Amygdala (tissue), 56 donors: ENCODE measurements at places on chromosomes 5 and 9.

DNA sequence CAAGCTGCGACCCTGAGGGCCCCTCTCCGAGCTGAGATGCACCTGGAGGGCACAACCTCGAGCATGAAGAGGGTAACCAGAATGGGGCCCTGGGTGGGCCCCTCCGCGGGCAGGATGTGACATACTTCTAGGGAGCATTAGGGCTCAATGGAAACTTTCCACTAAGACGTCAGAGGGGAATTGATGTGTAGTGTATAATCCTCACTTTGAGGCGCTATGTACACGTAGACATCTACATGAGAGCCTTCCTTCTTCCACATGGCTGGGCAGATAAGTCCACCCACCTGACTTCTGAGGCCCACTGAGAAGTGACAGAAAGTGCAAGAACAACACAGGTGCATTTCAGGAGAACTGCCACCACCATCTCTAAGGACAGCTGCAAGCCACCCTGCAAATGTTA, 61.0 kb downstream of the DAP start:
- no peak for DNase-seq

DNA sequence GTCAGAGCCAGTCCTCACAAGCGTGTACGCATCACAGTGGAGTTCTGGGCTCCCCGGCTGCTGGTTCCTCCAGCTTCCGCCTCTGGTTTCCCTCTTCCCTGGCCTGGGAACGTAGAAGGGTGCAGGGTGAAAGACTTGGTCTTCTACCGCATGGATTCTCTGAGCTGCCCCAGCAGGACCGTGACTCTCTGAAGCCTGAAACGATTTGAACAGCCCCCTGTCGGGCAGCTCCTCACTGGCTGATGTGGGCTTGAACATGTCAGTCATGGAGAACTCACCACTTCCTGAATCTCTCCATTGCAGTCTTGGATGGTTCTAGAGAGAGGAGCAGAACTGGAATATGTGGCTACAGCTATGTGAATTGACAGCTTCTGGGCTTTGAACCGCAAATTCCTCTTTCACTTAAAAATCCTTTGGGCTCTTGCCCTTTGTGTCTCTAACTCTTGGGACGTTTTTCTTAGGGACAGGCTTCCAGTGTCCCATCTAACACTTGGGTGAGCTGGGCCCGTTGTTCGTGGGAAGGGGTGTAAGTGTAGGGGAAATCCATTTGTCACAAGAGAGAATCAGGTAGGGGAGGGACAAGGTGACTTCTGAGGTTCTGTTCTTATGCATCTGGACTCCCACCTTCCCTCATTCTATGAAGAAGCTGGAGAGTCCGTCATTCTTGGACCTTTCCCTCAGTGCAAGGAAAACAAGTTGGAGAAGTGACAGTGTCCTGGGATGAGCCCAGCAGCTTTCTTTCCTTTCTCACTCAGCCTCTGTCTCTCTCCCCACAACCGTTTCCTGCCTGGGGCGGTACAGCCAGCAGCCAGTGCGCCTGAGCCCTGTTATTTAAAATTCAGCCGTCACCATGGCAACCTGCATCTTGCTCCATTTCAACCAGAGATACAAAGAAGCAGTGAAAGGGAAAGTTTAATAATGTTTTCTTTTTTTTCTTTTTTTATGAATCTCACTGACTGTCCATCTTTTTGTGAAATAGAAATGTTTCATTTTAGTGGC, 84.7 kb downstream of the PTTG1 start:
- peak; percentile 47 for DNase-seq

GRCh38 chr9:34809504-34810186, 99.7 kb upstream of the CCL21 start:
- no peak for DNase-seq

- DNase-seq: no peak
Measured at GRCh38 chr9:22026696-22027095, 17.6 kb upstream of the CDKN2B start.

DNA sequence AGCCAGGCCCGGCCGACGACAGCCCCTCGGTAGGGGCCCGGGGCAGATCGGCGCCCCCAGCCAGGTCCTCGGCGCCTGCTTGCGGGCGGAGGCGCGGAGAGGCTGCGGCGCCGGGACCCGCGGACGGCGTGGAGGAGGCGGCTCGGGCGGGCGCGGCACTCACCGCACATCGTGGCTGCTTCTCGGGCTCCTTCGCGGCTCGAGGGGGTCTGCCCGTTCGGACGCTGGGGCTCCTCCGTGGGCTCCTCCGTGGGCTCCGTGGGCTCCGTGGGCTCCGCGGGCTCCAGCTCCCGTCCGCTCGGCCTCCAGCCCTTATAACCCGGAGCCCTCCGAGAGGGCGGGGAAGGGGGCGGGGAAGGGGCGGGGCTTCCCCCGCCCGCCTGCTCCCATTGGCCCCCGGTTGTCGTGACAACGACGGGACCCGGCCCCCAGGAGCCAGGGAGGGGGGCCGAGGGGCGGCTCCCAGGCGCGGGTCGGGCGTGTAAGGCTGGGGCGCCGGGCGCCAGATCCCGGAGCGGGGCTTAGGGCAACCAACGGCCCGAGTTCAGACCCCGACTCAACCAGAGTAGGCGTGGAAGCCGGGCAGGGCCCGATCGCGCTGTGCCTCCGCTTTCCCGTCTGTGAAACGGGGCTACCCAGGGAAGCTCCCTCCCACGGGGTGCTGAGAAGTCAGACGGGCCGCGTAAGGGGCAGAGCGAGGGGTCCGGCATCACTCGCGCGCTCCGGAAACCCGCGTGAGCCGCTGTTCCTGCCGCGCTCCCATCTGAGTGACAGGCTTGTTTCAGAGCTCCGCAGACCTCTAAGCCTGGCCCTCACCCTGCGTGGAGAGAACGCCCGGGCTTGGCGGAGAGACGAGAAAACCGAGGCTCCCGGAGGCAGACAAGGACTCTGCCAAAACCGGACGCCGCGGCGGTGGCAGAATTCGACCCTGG, at the start of gene GFPT2:
Gene GFPT2, minus strand, starts transcription at position 289 of the 932 bp plus-strand sequence. Its CDS starts 119 bp downstream, at position 170.
- peak; percentile 63 for DNase-seq

GRCh38 chr5:73835726-73836125, 209.7 kb downstream of the ARHGEF28 start:
- no peak for DNase-seq

DNA sequence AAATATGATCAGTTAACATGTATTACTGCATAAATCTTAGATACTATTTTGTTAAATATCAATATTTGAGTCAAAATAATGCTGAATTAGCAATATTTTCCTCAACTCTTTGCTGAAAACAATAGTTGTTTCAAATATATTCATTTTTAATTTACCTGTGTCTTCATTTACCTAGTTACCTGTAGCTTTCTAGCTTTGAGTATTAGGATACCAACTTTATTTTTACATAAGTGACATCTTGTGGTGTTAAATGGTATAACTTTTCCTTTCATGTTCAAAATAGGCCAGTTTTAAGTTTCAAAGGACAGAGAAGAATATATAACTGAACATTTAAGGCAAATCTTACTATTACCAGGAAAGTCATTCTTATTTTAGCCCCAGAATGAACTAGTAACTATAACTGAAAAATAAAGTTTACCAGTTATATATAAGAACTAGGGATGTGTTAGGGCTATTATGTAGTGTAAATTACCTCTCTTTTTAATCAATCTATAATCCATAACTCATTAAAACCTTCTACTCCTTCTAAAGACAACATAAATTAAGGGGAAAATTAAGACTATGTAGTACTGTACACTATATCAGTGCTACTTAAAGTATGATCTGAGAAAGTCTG, 25.3 kb downstream of the AP3B1 start:
- no peak for DNase-seq

DNA sequence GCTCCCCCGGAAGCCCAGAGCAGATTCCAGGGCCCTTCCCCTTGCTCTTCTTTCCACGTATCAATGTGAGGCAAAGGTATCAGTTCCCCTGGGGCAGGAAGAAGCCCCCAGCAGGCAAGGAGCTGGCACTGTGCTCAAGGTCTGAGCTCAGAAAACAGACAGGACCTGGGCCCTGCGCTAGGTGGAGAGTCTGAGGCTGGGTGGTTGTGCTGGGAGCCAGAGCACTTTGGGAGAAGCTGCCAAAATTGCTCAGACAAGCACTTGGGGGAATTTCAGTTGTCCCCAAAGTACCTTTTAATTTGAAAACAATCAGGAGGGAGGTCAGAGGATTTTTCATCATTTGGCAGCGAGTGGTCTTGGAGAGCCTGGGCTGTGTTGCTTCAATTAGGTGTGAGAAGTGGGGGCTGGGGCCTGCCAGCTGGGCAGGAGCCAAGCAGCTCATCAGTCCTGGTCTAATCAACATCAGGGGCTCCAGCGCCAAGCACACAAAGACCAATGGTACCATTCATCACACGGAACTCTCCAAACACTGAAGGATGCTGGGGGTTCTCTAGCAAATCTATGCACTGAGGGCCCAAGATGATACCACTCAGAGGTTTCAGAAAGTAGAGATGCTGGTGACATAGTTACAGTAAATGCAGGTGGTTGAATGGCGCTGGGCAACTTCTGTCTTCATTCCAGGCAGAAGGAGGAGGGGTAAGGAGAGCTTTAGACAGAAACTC, 176.5 kb downstream of the SNX18 start:
- no peak for DNase-seq

GRCh38 chr9:92616655-92617111, 53.2 kb downstream of the IPPK start:
- no peak for DNase-seq

DNA sequence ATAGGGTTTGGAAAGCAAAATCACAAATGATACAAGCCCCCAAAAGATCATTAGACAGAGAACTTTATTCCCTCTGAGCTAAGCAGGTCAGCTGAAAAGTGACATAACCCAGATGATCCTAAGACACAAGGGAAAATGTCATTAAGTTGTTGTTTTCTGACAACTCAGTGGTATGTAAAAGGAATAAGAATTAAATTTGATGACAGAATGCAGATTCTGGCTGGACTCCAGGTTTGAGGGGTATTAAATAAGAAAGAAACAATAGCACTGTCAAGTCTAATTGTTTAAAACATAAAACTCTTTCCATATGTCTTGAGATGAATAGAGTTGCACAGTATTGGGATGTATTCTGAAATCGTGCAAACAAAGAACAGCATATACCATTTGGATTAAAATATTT, 429.9 kb downstream of the CAAP1 start:
- DNase-seq: no peak

DNA sequence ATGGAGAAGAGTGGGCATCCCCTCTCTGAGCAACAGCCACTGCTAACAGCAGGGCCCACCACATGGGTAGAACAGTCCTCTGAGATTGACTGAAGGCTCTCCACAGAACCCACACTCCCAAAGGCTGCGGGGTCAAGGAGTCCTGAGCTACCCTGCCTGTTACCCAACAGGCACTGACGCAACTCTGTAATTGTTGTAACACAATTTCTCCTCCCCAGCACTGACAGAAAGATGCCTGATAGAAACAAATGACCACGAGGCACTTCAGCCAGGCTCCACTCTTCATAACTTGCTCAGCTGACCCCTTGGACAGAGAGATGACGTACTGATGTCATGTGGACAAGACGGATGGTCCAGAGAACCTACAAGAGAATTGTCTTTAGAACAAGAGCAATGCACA, 220.7 kb downstream of the SPOCK1 start:
- DNase-seq: no peak

DNA sequence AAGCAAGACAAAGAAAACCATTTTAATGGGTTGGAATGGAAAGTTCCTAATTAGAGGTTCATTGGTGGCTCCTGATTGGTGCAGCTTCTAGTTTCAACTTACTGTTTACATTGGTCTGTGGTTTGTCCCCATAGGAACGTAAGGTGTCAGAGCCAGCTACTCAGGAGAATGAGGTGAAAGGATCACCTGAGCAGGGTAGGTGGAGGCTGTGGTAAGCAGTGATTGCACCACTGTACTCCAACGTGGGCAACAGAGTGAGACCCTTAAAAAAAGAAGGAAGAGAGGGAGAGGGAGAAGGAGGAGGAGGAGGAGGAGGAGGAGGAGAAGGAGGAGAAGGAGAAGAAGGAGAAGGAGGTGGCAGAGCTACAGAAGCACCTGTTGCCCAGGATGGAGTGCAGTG, 30.4 kb downstream of the KCNIP1 start:
- DNase-seq: no peak

DNA sequence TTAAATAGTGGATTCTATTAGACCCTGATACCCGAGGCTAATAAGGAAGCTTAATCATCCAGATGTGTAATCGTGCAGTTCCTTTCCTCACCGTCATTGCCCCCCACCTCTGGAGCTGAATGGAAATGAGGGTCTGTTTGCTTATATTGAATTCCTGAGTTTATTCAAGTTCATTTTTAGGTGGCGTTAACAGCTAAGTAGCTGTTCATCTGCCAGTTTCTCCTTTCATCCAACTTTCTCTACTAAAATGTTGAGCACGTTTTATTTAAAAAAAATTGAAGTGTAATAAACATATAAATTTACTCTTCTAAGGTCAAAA, 291.0 kb downstream of the DOCK8 start:
- no peak for DNase-seq

DNA sequence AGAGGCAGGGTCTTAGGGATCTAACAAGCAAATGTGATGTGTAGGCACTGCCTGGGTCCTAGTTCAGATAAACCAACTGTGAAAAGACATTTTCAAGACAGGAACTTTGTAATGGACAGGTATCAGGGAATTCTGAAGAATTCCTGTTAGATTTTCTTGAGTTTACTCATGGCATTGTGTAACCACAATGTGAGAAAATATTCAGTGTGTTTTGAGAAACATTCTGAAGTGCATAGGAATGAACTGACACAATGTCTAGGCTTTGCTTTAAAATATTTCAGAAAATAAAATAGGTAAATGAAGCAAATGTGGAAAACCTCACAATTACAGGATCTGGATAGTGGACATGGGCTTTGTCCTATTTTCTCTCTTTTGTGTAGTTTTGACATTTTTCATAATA, 15.2 kb upstream of the AFAP1L1 start:
- DNase-seq: no peak

GRCh38 chr5:140072812-140073211, 29.7 kb upstream of the NRG2 start:
- DNase-seq: no peak

GRCh38 chr5:59588922-59589321, 304.6 kb downstream of the PDE4D start:
- DNase-seq: no peak

- no peak for DNase-seq
Measured at GRCh38 chr5:168765551-168766425, 186.6 kb upstream of the PANK3 start.

DNA sequence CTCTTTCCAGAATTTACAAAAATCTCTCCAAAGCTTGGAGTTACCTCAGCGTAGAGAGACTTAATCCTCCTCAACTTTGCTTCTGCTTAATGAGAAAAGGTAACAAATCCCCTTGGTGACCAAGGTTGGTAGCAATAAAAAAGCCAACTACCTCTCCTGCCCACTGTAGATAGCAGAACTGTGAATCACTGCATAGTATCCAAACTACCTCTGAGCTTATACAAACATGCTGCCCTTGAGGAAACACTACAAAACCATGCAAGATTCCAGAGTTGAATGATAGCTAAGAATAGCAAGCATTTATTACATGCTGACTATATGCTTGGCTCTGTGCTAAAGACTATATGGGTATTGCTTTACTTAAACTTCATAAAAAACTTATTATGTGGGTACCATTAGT, 2.8 kb upstream of the ADAMTS12 start:
- no peak for DNase-seq

DNA sequence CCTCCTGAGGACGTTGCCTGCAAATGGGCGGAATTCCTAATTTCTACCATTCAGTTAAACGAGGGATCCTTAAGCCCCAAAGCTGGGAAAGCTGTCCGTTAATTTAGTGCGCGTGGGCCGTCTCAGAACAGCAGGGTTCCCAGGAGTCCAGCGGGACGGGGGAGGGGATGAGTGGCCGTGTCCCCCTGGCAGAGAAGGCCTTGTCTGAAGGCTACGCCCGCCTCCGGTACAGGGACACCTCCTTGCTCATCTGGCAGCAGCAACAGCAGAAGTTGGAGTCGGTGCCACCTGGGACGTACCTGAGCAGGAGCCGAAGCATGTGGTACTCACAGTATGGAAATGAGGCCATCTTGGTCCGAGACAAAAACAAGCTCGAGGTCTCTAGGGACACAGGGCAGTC, 1.3 kb downstream of the BRD3OS start:
- no peak for DNase-seq
